ENCODE measurements at places on chromosomes 7 and 10.
A peak's percentile ranks its signal among the peaks of the same experiment; 100 is the strongest.

- DNase-seq, result no peak
Measured at GRCh38 chr10:27815846-27816245, 70.2 kb upstream of the MKX start.

- no peak for DNase-seq
Measured at GRCh38 chr10:7657552-7657951, 9.2 kb downstream of the ITIH5 start.

- DNase-seq, result no peak
Measured at GRCh38 chr7:26653430-26654399, 210.7 kb downstream of the SKAP2 start.

DNA sequence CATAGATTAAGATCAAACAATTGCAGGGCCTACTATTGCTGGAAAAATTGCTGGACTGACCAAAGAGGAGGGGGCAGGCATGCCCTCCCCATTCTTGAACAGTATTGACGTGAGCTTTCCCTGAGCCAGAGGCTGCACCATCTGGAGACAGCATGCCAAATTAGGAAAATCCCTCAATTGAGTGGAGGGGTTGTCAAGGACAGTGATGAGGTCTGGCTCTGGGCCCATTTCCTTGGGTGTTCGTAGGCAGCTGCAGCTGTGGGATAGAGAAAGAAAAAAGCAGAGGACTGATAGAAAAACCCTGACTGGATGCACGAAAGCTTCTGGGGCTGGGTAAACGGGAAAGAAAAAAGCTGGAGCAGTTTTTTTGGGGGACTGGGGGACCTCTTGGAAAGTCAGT lies 22.8 kb upstream of the ORC5 start:
- DNase-seq, result no peak

DNA sequence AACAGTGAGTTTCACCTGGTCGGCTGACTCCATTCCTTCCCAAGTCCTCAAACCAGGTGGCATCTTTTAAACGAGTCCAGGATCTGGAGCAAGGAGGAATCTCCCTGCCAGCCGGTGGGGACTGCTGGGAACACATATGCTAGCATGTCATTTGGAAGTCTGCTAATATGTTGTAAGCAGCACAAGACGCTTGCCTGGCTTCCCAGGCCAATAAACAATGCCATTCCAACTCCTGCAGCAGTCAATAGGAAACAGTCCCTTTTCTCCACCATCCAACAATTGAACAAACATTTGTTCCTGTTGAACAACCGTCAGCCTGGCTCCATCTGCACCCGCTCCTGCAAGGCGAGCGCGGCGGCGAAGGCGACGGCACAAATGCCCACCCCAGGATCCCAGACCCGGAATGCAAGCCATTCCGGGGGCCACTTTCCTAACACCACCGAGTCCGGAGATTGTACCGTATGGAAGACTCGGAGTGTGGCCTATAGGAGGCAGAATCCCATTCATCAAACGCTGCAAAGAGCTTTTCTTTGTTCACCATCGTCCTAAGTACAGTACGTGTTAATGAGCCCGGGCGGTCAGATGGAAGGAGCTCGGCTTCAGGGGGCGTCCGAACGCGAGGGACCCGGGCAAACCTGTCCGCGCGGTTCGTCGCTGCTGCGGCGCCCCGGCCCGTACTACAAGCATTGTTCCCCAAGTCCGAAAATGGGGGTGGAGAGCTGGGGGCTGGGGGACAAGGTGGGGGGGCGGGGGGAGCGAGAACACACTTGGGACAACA lies 1.6 kb downstream of the FAM53B start:
- peak; percentile 18 for DNase-seq

- peak; percentile 63 for DNase-seq
Measured at GRCh38 chr7:139976055-139976837, 86.5 kb downstream of the PARP12 start.

GRCh38 chr10:60675236-60675635 lies 103.0 kb upstream of the CDK1 start:
- no peak for DNase-seq

Measured in K562 (cell line).